ENCODE measurements at places on chromosomes 7 and 10.

DNA sequence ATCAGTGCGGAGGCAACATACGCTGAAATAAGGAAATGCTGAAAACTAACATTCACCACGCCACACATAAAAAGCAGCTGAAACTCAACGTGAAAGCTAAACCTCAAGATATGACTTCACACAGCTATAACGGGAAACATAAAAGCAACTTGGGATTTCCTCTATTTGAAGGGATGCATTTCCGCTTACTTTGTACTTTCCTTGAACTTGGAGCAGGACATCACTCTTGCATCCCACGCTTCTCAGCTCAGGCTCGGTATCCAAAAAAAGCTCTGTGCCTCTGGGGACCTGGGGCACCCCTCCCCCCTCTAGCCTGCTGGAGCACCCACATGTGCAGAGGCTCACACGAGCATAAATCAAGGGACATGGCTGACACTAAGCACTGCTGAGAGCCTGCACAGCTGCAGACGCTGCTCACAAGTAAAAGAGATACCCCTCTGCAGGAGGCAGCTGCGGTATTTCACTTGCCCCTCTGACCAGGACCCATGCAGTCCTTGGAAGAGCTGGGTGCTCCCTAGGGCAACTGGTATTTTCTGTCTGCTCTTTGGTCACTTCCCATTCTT lies 34.2 kb downstream of the PARD3 start:
- no peak for DNase-seq

DNA sequence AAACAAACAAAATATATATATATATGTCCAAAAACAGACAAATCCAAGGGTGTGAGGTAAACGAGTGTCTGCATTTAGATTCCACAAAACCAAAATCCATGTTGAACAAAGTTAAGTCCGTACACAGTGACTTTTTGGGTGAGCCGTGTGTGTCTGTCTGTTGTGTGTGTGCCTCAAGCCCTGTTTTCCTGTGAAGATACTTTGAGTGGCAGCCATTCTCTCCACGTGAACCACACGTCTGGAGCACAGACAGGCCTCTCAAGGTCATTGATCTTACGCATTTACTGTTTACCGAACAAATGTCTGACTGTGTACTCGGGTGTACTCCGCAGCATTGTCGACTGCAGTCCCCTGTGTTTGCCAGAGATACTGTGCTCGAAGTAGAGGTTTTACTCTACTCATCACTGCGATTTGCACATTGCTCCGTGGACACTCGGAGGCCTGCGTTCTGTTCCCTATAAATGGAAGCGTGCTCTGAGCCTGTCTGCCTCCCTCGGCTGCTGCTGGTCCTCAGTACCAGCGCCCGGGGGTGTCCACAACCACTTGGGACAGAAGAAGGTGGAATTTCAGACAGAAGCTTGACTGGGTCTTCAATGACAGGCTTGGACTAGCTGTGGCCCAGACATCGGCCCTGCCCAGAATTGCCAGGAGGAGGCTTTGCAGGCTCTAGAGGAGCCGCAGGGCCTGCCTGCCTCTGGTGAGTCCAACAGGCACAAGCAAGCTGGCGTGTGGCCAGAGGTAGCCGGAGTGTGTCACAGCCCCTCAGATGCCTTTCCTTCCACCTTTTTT lies 22.1 kb downstream of the CYP17A1 start:
- no peak for DNase-seq

GRCh38 chr7:64098-64915 lies 128.1 kb upstream of the FAM20C start:
- DNase-seq = no peak

DNA sequence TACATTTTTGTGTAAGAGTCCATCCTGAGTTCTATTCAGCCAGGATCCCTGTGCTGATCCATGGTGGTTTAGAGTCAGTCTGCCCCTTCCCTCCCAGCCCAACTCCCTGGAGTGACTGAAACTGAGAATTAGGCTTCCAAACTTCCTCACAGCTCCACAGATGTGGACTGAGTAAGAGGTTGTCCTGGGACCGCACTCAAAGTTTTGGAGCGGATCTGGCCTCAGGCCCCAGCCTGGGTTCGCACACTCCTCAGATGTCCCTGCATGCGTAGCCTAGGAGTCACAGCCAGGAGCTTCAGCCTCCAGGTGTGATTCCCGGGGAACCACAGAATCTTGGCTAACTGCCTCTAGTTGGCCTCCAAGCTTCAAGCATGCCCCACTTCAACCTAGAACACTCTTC lies 218.1 kb downstream of the C7orf25 start:
- no peak for DNase-seq

DNA sequence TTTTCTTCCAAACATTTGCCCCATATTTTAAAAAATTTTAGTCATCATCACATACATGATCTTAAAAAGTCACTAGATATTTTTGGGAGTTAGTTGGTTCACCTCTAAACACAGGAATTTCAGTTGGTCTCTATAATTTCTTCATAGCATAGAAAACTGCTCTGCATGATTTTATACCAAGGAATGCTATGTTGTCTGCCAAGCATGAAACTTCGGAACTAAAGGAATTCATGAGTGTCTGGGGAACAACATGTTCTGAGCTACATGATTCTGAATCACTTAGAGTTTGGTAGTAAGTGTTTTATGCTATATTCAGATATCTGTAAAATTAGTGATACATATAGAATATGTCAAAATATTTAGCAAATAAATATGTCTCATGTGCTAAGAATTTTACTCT lies 957.8 kb downstream of the GATA3 start:
- DNase-seq = no peak

- no peak for DNase-seq
Observed at GRCh38 chr7:149027055-149027454, 1.2 kb downstream of the PDIA4 start.

GRCh38 chr7:2475678-2476015 lies 551 bp downstream of the GRIFIN start:
- DNase-seq = no peak

DNA sequence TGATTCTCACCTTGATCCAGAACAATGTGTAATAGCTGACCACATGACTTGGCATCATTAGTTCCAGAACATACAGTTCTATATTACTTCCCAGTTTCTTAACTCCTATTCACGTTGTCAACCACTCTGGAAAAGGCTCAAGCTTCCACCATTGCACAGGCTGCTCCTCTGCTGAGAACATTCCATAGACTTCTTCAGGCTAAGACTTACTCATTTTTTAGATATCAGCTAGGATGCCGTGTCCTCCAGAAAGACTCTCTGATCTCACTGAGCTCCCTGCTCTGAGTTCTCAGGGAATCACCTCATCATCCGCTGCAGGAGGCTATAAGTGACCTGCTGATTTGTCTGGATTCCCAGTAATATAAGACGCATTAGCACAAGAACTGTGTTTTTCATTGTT lies 73.1 kb downstream of the HTR7 start:
- no peak for DNase-seq

DNA sequence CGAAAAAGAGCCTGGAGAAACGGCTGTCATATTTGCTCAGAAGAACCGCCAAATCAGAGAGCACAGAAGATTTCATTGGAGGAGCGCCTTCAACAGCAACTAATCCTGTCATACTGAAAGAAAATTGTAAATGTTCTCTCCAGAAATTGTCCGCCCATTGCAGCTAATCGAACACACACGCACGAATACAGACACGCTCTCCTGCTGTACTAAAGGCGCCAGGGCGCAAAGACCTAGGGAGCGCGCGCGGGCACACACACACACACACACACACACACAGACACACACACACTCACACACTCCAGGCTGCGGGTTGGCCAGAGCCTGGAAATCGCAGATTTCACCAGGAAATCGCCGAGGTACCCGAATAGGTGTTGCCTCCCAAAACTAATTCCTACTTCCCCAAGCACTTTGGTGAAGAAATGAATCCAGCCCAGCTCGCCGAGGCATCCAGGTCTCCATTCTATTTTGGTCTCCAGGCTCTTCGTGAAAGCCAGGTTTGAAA lies at the start of gene CHRM2:
Gene CHRM2 (plus strand): TSS at position 157 of the 505 bp plus-strand sequence. CDS start 146,214 bp downstream, outside the sequence.
- no peak for DNase-seq

GRCh38 chr10:44333511-44333910 lies 51.4 kb downstream of the CXCL12 start:
- no peak for DNase-seq

GRCh38 chr10:133182190-133182589 lies 22.2 kb downstream of the KNDC1 start:
- no peak for DNase-seq

GRCh38 chr10:4067531-4067930 lies 282.5 kb upstream of the KLF6 start:
- no peak for DNase-seq

- DNase-seq = no peak
Observed at GRCh38 chr10:72085166-72085565, 3.2 kb downstream of the SPOCK2 start.

DNA sequence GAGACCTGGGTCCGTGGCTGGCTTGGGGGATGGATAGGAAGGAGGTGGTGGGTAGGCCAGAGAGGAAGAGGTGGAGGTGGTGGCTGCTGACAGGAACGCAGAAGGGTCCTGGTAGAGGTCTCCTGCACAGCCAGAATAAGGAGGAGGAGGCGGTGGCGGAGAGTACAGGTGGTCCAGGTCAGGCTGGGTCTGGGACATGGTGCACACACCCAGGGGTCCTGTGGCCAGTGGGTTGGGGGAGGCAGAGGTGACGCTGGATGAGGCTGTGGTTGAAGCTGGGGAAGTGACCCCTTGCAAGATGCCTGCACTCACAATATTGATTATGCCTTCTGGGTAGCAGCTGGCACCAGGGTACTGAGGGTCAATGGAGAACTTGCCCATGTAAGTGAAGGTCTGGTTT lies 2.2 kb downstream of the EGR2 start:
- DNase-seq = no peak

DNA sequence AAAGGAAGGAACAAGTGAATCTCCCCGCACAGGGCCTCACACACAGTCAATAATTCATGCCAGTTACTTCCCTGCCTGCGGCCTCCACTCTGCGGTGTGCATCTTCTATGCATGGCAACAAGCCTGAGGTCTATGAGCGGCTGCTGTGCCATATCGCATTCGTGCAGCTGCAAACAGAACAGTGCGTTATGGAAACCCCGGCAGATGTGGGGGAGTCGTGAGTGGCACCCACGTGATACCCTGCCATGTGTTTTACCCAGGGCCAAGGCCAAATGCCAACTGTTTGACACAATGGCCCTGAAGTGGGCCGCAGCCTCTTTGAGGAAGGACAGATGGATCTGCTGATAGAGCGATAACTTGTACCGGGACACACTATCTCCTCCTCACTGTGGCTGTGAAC lies 13.4 kb downstream of the TNS3 start:
- no peak for DNase-seq

DNA sequence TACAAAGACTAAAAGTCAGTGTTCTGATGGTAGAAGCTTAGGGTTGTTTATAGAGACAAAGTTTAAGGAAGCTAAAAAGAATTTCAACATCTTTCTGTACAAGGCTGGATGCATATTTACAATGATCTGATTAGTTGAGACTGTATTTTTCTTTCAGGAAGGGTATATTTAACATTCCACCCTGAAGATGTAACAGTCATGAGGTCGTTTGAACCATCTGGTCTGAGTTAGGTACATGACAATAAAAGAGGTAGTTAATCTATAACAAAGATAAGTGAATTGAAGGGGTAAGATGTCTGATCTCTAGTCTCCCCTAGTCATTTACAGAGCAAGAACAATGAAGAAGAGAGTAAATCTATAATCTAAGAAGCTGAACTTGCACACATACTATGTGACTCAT lies 821.2 kb downstream of the CNTNAP2 start:
- no peak for DNase-seq

- DNase-seq = no peak
Observed at GRCh38 chr7:132677918-132678317, 101.6 kb upstream of the PLXNA4 start.

- no peak for DNase-seq
Observed at GRCh38 chr10:58431903-58432302, 46.7 kb downstream of the TFAM start.

DNA sequence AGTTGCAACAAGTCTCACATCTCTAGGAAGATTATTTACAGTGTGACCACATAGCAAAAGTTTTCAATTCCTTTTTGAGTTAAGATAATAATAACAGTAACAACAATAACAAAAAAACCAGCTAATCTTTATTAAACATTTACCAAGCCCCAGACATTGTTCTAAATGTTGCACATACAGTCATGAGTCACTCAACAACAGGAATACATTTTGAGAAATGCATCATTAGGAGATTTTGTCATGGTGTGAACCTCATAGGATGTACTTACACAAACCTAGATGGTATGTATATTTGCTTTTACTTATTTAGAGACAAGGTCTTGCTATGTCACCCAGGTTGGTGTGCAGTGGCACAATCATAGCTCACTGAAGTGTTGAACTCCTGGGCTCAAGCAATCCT lies 52.0 kb downstream of the SPAM1 start:
- no peak for DNase-seq

DNA sequence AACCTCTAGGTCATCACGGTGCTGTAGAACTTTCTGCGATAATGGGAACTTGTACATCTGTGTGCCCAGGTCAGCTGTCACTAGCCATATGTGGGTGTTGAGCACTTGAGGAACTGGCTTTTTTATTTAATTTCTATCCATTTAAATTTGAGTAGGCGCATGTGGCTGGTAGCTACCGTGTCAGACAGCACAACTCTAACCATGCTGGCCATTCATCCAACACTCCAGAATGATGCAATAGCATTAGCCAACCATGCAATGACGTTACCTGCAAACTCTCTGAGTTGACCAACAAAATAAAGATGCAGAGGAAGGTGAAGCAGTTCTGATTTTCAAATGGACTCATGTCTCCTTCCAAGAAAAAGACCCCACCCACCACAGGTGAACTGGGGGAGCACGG lies 24.4 kb upstream of the CHST15 start:
- no peak for DNase-seq

DNA sequence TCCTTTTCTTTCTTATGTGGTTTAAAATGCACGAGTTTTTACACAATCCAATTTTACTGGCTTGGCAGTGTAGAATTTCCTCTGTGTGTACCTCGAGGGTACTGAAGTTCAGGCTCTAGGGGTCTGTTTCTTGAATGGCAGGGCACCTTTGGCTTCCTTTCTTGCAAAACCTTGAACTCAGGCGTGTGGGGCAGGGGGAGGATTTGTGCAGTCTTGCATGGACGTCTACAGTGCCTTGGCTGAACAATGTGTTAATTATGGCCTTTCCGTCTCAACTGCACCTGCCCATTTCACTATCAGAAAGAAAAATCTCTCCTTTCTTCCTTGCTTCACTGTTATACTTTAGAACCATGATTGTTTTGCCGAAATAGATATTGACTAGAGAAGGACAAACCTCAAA lies 570.9 kb downstream of the INHBA start:
- DNase-seq = no peak

DNA sequence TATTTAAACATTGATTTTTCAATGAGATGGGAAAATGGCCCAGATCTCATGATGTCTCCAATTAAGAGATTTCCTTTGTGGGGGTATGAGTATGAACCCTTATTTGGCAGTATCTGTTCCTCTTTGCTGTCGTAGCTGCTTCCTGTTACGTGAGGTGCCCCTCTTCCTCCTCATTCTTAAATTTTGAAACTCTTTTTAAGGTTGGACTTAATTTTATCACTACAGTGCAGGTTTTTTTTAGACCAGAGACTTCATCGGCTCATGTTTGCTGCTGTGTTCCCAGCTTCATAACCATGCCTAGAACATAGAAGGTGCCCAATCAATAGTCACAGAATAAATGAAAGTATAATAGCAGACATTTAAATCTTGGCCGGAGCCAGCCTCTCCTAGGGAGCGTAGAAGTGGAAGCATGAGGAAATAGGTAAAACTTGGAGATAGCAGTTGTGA lies 2.4 kb downstream of the MIOS start:
- DNase-seq = no peak
